Pons (tissue), 1 donor: ENCODE measurements at places on chromosomes 6 and 20.
A peak's percentile ranks its signal among the peaks of the same experiment; 100 is the strongest.

- no peak for DNase-seq
Observed at GRCh38 chr6:20724443-20725190, 190.4 kb downstream of the CDKAL1 start.

- no peak for DNase-seq
Observed at GRCh38 chr6:42059743-42060142, 9.4 kb downstream of the TAF8 start.

DNA sequence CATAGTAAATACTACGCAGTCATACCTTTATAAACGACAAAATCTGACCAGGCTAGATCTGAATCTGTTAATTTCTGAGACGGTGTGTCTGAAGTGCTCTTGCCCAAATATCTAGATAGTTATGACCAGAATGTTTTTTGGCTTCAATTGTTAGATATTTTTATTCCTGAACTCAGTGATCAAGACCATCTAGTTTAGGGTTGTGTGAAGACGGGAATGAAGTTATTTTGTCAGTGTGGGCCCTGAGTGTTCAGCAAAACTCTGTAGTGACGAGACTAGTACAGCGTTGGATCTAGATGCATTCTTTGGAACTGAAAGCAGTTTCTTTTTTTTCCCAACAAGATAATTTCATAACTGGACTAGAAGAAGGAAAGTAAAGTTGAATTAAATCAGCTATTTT lies 3.1 kb downstream of the STXBP5 start:
- DNase-seq: peak; percentile 53

GRCh38 chr20:46974669-46975434 lies 80.2 kb downstream of the EYA2 start:
- DNase-seq: no peak

DNA sequence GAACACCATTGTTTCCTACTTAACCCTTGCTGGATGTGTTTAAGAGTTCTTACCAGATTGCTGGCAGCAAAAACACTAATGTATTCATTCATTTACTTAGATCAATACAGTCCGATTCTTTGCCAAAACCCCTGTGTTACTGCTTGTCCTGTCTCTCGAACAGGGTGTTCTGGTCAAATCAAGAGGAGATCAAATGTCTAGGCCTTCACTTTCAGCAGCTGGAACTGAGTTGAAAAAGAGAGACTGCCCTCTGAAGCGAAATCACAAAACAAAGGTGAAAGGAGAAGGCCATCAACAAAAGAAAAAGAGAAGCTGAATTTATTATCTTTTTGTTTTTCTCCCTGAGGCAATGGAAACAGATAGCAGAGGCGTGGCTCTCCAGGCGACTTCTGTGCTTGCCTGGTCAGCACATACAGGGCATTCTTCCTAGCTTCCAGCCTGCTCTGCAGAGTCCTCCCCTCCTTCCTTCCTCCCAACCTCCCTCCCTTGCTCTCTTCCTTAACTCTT lies 44.1 kb upstream of the GCM1 start:
- no peak for DNase-seq

- DNase-seq: no peak
Observed at GRCh38 chr20:51906679-51907078, 104.4 kb upstream of the SALL4 start.

GRCh38 chr6:17932330-17932852 lies 55.0 kb downstream of the KIF13A start:
- no peak for DNase-seq
